ENCODE measurements at places on chromosomes 4 and X.

DNA sequence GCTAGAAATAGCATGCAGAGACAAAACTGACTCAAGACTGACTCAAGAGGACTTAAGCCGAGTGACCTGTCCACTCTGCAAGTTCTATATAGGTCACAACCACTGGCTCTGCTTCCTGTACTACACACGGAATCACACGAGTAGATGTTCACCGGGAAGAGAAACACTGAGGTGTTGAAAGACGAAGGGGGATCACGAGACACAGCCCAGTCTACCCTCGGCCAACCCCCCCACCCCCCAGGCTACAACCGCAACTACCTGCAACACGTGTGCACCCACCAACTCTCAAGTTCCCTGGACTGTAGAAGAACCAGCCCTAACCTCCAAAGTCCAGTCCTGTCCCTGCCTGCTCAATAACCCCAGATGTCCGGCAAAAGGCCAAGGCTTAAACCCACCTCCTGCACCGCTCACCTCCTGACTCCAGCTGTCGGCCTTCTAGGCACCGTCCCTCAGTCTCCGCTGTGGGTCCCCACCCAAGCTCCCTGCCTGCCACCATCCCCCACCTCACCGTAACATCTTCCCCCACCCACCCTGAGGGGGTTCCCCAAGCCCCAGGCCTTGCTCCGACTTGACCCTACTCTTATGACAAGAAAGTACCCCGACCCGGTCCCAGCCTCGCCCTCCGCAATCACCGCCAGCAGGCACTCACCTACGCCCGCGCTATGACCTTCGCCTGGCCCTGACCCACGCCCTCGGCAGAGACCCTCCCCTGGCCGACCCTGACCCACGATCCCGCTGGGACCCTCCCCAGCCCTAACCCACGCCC lies 739 bp downstream of the GAK start:
- DNase-seq: no peak

- no peak for DNase-seq
These were observed 1303.0 kb upstream of the AGA start for GRCh38 chr4:178745203-178745602.

- no peak for DNase-seq
These were observed 4.8 kb upstream of the CCSER1 start for GRCh38 chr4:90122355-90122748.

DNA sequence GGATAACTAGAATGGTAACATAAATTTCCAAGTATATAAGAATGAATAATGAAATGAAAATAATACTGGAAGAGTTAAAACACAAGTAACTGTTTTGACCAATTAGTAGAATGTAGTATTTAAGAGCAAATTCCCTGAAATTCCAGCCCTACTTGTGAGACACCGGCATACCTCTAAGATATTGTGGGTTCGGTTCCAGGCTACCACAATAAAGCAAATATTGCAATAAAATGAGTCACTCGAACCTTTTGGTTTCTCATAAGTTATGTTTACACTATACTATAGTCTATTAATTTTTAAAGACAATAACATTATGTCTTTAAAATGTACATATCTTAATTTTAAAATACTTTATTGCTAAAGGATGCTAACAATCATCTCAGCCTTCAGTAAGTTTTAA lies 15.2 kb upstream of the IQCM start:
- DNase-seq: no peak

DNA sequence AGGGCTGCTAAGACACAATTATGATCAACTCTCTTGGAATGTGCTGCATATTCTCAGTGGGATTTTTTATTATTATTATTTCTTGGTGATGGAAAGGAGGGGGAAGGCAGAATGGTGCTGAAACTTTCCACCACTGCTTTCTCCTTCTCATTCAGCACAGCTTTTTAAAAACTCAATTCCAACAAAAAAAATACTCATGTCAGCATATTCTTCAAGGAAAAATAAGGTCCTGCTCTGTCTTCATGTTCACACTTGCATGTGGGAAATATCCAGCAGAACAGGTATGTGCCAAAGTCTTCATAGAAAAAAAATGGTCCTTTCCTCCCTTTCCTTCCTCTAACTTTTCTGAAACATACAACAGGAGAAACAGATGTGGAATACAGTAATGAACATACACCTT lies 144.0 kb upstream of the ADAMTS3 start:
- DNase-seq: no peak

DNA sequence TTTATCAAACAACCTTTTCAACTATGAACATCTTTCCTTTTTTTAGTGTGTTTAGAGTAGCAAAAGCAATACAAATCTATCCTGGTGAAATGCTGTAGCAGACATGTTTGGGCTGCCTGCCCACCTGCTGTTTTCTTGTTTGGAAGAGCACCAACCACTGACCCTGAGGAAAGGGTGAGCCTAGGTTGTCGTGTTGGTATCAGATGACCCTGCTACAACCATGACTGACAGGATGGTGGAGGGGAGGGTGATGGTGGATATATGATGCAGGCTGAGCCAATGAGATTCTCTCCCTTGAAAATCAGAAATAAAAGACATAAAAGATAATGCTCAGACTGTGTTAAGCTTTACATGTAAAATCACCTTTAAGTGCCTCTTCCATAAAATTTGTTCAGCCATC lies 201.2 kb downstream of the NPNT start:
- DNase-seq: no peak

- no peak for DNase-seq
These were observed 24.2 kb downstream of the HAUS3 start for GRCh38 chr4:2217726-2218125.

DNA sequence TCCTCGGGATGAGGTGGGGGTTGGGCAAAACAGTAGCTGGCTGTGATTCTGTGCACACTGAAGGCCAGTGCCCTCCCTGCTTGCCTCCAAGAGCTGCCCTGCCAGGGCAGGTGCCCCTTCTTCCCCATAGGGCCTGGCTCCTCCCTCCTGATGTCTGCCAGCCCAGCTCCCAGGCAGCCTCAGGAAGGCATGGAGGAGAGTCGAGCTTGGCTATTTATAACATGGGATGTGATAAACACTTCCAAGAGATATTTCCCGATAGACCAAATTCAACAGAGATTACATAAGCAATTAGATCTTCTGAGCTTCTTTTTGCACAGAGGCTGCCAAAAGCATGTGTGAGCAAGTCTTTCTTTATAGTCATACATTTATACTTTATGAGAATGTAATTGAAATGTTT lies 45.3 kb upstream of the PJA1 start:
- no peak for DNase-seq

DNA sequence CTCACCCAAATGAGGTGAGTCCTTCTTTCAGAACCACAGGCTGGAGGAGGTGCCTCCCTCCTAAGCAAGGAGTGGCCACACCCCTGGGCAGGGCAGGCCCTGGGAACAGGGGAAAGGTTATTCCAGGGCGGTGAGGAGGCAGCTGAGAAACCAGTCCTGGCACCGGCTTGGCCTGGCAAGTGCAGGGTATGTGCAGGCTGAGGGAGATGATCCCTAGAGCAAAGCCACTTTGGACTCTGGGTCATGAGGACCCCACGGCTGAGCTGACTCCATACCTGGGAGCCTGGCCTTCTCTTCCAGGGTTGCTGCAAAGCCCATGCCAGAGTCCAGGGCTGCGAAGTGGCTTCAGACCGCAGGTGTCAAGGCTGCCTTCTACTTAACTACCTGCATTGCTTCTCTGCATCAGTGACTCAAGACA lies 49.5 kb upstream of the HELT start:
- DNase-seq: no peak

- DNase-seq: no peak
These were observed 263.8 kb upstream of the PABPC4L start for GRCh38 chr4:134465417-134465816.

DNA sequence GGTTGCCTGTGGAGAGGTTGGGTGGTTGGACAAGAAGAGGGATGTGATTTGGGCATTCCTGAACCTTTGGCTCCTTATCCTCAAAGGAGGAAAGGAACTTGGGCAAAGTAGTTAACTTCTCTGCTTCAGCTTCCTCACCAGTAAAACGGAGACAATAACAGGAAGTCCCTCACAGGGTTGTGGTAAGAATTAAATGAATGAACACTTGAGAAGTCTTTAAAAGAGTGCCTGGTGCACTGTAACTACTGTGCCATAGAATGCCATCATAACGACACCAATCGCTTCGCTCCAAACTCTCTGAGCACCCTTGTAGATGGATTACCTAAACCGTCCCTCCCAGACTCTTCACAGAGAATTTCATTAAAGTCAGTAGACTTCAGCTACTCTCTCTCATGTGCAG lies 10.5 kb downstream of the ZCCHC18 start:
- DNase-seq: no peak

GRCh38 chrX:45134775-45135174 lies 65.9 kb downstream of the DIPK2B start:
- no peak for DNase-seq

DNA sequence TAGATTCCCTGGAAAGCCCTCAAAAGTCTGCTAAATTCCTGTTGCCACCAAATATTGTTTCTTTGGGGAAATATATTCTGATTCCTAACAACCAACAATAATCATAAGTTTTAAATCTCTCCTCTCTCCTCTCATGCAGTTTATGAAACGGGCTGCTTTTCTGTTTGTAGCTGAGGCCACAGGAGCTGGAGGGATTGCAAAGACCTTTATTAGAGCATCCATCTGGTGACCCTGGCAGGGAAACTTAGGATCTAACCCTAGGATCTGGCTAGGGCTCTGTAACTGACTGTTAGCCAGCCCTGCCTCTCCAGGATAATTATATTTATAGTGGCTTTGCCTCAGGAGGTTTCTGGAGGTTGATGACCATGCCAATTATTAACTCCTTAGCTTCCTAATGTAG lies 56.9 kb downstream of the SMAD1 start:
- no peak for DNase-seq

- no peak for DNase-seq
These were observed 22.0 kb downstream of the CCNQ start for GRCh38 chrX:153576961-153577360.

DNA sequence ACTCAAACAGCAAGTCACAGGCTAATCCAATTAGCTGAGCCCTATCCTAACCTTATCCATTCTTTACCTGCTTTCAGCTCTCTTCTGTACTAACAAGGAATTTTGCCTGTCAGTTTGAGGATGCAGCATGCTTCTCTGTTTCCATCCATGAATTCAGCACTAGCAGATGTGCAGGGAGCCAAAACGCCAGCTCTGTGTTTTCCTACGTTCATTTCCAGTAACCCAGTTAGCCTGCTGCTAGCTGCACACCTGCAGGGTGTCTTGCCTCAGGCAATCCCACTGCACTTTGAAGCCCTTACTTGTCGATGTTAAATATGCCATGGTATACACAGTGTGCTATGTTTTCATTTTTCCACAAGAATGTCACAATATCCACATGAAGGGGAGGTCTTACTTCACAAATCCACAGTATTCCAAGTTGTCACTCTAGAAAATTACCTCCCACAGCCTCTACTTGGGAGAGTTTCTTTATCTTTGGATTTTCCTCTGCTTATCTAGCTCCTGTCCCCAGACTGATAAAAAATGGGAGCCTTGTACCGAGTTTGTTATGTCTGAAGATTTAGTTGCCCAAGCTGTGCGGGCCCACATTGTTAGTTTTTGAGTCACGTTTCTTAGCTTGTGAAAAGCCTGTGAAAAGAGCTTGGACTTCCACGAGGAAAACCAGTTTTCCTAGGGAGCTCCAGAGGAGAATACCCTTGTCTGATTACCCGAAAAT lies 127.6 kb upstream of the HHIP start:
- DNase-seq: no peak

DNA sequence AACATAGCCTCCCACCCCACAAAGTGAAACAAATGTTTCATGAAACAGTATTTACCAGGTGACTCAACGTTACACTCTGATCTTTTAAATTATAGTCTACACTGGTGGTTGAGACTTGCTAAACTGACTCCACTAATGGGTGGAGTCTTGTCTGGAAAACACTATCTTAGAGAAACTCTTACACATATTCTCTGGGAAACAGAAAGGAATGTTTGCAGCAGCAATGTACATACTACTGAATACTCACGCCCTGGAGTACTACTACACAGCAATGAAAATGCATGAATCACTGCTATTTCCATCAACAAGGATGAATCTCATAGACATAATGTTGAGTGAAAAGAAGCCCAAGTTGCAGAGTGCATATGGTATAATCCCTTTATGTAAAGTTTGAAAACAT lies 208.5 kb upstream of the IGFBP7 start:
- no peak for DNase-seq

DNA sequence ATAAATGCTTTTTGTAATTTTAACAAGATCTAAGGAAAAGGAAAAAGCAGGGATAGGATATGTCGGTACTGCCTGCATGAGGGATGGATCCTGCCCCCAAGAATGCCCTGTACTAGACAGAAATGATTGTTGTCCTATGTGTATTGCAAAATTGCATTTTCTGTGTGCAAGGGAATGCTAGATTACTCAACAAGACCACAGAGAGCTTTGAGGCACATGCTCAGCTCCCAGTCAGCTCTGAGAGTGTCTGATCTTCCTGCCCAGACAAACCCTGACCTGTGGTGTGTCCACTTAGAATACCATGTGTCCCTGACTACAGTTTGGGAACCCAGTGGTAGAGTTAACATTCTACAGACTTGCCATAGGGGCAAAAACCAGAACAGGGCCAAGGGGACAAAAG lies 129.2 kb upstream of the PAK3 start:
- no peak for DNase-seq

DNA sequence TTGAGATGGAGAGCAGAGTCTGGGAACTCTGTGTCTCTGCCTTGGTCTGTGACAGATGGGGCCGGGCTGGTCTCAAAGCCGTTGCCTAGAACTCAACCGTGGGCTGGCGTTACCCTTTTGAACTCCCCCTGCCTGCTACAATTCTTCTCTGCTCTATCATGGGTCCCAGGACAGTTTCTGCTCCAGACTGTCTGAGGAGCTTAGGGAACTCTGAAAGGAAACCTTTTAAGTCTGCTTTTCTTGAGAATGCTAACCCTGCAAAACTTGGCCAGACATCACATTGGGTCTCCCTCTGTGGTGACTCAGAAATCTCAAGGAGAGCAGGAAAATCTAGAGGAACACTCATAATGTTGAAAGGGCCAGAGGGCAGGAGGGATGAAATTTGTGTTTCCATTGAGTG lies 240.6 kb downstream of the CBR4 start:
- no peak for DNase-seq

GRCh38 chrX:110125446-110126162 lies 122.7 kb downstream of the TMEM164 start:
- no peak for DNase-seq

GRCh38 chr4:20299515-20299914 lies 47.8 kb downstream of the SLIT2 start:
- DNase-seq: no peak

DNA sequence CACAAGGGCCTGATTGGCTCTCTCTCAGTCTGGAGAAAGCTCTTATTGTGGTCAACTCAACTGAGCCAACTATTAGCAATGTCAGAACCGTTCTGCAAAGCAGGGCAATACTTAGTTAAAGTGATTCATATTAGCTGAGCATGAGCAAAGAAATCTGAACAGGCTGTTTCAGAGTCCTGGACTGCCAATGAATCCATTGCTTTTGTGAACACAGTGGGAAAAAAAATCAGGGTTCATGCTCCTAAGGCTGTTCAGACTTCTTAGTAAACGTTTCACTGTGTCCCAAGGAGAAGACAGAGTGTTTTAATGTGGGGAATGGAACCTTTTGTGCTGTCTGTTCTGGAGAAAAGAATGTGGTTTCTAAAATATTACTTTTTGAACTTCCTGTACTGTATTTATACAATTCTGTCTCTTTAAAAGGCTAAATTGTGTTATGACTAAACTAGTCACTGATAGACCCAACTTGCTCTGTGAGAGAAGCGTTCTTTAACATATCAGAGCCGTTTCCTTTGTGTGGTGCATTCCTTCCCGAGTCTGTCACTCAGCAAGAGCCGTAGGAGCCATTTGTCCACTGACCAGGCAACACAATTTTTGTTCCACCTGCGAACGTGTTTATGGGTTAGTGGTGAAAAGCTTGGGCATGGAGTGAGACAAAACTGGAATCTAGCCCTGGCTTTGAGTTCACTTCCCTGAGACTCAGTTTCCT lies 366.1 kb downstream of the FBXO8 start:
- no peak for DNase-seq
